Fibroblast of villous mesenchyme (primary cell): ENCODE measurements at places on chromosomes 6 and 20. TPM values are rescaled to one million over a fixed set of nuclear protein-coding genes. Genes with fewer than 3 reads are reported as not detected.

DNA sequence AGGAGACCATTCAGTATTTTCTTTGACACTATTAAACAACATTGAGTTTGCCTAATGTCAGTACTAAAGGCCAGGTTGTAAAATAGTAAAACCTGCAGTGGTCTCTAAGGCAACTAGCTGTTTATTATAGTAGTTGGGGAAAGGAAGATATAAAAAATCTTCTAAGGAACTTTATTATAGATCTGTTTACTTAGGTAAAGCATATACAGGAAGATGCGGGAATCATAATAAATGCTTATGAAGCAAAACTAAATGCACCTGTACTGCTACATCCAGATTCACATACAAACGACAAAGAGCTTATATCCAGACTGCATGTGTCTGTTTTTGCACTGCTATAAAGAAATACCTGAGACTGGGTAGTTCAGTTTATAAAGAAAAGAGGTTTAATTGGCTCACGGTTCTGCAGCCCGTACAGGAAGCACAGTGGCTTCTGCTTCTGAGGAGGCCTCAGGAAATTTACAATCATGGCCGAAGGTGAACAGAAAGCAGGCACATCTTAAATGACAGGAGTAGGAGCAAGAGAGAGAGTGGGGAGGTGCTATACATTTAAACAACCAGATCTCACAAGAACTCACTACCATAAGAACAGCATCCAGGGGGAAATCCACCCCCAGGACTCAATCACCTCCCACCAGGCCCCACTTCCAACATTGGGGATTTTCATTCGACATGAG is 8.7 kb upstream of the TRIM39 start:
- DNase-seq, result no peak

- DNase-seq, result peak; percentile 47
These were observed 57.8 kb downstream of the KIZ start for GRCh38 chr20:21183722-21184121.

- DNase-seq, result peak; percentile 17
These were observed 51.0 kb upstream of the ZFP64 start for GRCh38 chr20:52242237-52243230.

DNA sequence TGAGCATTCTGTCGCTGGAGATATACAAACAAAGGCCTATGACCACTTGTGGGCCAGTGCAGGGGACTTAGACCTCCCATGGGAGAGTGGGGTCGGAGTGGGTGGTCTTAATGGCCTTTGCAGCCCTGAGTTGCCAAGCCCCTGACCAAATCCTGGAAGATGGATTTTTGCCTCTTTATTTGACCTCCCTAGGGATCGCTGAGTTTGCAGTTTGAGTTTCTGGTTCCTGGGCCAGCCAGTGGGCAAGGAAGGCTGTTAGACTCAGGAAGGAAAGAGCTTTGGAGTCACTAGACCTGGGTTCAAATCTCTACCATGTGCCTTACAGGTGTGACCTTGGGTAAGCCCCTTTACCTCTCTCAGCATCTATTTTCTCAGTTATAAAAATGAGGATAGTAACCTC is 94.1 kb downstream of the CD40 start:
- DNase-seq, result no peak

- no peak for DNase-seq
These were observed 5.9 kb downstream of the ULBP1 start for GRCh38 chr6:149969635-149970034.

DNA sequence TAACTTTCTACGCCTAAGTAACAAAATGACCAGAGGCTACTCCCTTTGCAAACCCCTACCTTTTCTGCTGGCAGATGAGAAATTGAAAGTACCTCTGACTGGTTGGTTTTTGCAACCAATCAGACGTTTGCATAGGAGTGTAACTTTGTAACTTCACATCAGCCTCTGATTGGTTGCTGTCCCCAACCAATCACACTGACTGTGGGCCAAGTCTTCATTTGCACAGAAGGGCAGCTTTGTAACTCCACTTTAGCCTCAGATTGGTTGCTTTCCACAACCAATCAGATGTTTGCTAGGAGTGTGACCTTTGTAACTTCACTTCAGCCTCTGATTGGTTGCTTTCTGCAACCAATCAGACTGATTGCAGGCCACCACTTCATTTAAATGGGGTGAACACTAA is 89.1 kb downstream of the ME1 start:
- DNase-seq, result no peak

- DNase-seq, result no peak
These were observed 115.6 kb downstream of the KIF13A start for GRCh38 chr6:17871836-17872235.

GRCh38 chr6:84358581-84358980 is 131.1 kb upstream of the CEP162 start:
- DNase-seq, result no peak

DNA sequence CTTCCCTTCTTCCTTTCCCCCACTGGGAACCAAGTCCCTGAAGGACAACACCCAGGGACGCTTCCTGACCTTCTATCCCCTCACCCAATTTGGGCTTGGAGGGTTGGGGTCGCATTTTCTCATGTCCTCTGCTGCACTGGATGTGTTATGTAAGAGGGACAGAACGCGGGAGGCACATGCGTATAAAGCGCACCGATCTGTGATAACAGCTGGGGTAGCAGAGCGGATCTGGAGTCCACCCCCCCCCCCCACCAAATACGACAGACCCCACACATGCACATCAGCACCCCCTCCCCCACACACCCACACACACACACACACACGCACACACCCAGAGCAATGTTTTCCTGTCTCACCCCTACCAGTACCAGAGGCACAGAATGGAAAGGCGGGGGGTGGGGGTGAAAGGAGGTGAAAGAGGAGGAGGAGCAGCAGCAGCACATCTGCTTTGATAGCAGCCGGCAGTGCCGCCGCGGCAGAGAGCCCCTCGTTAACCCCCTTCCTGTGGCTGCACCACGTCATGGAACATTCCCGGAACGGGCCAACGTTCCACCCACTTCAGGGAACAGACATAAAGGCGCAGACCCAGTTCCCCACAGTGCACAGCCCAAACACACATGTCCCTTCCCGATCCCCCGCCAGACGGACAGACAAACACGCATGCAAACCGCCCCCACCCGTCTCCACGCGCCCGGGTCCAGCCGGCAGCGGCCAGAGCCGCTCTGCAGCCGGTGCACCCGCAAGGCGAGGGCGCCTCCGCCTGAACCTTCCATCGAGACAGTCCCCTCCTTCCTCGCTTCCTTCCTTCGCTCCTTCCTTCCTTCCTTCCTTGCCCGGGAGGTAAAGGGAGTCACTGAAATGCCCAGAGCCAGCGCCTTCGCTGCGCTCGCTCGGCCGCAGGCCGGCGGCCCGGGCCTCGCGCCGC is 590 bp downstream of the HIVEP2 start:
- peak; percentile 96 for DNase-seq

DNA sequence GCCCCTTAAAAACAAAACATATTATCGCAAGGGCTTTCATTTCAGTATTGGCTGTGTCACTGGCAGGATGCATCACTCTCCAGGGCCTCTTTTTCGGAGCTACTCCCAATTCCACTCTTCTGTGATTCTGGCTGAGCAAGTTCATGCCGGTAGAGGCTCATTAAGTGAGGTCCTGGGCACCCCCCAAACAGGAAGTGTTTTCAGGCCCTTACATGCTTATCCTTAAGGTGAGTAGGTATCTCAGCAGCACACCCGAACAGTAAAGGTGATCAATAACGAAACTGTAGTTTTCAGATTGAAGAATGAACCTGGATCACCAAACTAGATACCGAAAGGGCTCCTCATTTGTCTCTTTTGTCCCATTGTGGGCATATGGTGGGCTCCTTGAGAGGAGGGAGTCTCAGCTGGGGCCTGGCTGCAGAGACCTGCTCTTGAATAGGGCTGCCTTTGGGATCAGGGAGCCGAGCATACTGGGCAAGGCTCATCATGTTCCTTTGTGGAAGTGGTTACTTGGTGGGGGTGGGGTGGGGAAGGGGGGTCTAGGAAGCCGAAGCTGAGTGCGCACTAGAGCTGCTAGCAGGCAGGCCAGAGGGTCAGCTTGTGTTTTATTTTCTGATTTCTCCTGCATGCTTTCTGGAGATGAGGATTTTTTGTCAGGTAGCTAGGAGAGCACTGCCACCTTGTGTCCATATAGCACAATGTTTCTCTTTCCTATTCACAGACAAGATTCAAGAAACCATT is 65.2 kb downstream of the CDS2 start:
- DNase-seq, result peak; percentile 85

DNA sequence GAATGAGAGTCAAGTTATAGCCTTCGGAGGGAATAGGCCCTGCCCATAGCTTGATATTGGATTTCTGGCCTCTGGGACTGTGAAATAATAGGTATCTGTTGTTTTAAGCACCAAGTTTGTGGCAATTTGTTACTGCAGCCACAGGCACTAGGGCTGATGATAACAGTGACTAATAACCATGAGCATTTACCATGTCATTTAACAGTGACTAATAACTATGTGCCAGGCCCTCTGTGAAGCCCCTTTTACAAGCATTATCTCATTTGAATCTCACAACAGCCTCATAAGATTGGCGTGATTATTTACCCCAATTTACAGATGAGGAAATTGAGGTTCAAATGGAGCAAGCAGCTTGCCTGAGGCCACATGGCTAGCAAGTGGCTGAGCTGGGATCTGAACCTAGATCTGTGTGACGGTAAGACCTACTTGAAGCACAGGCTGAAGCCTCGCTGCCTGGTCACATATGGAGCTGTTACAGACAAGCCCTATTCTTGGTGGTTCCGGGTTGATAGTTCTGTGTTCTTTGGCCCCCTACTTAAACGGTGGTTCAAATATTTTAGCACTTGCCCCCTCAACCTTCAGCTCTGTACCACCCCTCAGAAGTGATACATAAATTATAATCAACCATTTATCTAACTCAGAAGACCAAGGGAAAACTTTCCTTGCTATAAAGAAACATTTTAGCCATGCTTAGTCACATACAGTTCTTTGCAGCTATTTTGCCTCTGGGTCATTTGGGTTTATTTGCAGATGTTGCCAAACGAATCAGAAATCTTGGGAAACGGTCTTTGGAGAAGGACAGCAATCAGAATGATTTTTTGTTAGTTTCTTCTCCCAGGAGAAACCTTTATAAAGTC is 98.3 kb downstream of the ELOVL5 start:
- DNase-seq, result peak; percentile 34

- no peak for DNase-seq
These were observed 62.1 kb upstream of the APCDD1L start for GRCh38 chr20:58577139-58577806.

GRCh38 chr20:64077094-64077493 is 2.2 kb downstream of the RGS19 start:
- no peak for DNase-seq

DNA sequence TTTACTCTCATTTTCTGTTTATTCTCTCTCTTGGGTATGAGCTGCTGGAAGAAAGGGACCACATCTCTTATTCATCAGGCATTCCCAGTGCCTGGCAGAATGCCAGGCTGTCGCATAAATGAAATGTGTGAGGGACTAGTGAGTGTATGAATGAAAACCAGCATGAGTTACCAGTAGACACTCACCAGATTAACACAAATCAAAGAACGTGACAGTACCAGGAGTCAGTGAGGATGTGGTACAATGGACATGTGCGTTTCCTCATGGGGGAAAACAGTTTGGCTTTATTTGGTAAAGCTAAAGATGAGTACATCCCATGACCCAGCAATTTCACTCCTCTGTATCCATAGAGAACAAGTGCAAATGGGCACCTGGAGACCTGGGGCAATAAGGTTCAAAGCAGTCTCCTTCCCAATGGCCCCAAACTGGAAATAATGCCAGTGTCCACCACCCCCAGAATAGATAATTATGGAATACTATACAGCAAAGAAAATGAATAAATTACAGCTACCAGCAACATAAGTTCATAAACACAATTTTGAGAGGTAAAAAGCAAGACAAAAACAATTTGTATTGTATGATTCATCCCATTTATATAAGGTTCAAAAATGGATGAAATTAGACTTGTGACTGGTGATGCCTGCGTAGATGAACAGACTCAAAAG is 93.3 kb downstream of the CDH22 start:
- no peak for DNase-seq

GRCh38 chr6:75317503-75318206 is 33.1 kb upstream of the TMEM30A start:
- peak; percentile 53 for DNase-seq

DNA sequence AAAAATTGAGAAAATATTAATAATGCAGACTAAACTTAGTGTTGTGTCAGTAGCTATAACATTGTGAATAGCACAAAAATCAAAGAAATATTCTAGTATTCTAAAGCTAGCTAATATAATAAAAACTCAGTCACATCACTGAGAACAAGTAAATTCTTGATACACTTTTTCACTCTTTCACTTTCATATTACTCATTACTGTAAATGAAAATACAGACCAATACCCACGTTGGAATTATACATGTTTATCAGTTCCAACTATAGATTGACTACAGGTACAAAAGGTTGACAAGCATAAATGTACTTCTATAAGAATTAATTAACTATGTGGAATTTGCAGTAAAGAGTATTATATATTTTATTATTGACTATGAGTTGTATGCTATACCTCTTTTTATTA is 1043.4 kb upstream of the FLRT3 start:
- no peak for DNase-seq

- DNase-seq, result peak; percentile 79
These were observed 961 bp downstream of the RRBP1 start for GRCh38 chr20:17680836-17681725.

GRCh38 chr6:46243754-46244153 is 73.0 kb upstream of the ENPP5 start:
- DNase-seq, result no peak

GRCh38 chr6:135191508-135192255 is 10.6 kb downstream of the MYB start:
- no peak for DNase-seq

DNA sequence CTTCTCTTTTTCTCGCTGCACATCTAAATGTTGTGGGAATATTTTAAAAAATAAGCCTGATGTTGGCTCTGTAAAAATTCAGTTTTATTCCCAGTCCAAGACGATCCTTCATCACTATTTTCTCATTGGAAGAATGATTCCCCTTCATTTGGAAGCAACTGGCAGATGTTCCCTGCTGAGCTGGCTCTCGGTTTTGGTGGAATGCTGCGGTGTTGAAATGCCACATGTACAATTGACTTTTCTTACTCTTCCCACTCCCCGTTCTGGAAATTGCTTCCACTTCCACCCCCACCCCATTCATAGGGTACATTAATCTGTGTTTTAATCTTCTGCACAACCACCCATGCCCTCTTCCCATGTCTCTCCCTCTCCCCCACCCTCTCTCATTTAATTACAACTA is 496.3 kb upstream of the MAP3K7 start:
- DNase-seq, result peak; percentile 4

GRCh38 chr6:29850011-29850553 is 22.5 kb downstream of the HLA-G start:
- peak; percentile 6 for DNase-seq

GRCh38 chr20:36181934-36182603 is 27.5 kb downstream of the EPB41L1 start:
- peak; percentile 74 for DNase-seq

LRFN2 gene
- total RNA-seq, result not detected in 2 replicates

ADGRB3 gene
- total RNA-seq, result under 0.01 and 0.32 TPM in 2 replicates

POM121L2 gene
- total RNA-seq, result not detected in 2 replicates

NQO2 gene
- 7.4 and 12.1 TPM in 2 replicates for total RNA-seq

C6orf136 gene
- total RNA-seq, result 4.8 and 9.9 TPM in 2 replicates

MLN gene
- total RNA-seq, result not detected in 2 replicates

RNF182 gene
- 3.2 and 6.9 TPM in 2 replicates for total RNA-seq

MTG2 gene
- total RNA-seq, result 19.9 and 22.5 TPM in 2 replicates
